ENCODE measurements at places on chromosomes 4 and X. TPM values are rescaled to one million over a fixed set of nuclear protein-coding genes. Genes with fewer than 3 reads are reported as not detected.

FDCSP gene
- total RNA-seq: not detected

FRMPD4 gene
- total RNA-seq: 0.08 TPM

ADH7 gene
- not detected for total RNA-seq

NLGN4X gene
- not detected for total RNA-seq

CHRNA9 gene
- 1.2 TPM for total RNA-seq

GASK1B gene
- 0.53 TPM for total RNA-seq

HTN3 gene
- not detected for total RNA-seq

TSPAN7 gene
- total RNA-seq: 2.9 TPM

C4orf46 gene
- total RNA-seq: 9.3 TPM

MND1 gene
- total RNA-seq: 12.6 TPM

PAGE4 gene
- total RNA-seq: not detected

RASSF6 gene
- 1.1 TPM for total RNA-seq

AIFM1 gene
- total RNA-seq: 73.5 TPM

MAGED4B gene
- 14.3 TPM for total RNA-seq

CT45A2 gene
- total RNA-seq: not detected

ZNF732 gene
- not detected for total RNA-seq

WAS gene
- total RNA-seq: not detected

BMP2K gene
- total RNA-seq: 11.9 TPM

UGT2B7 gene
- total RNA-seq: 0.21 TPM

SAGE1 gene
- total RNA-seq: 0.03 TPM

DRP2 gene
- total RNA-seq: 0.21 TPM

HTR2C gene
- not detected for total RNA-seq

TMEM192 gene
- 8.4 TPM for total RNA-seq

PPBP gene
- total RNA-seq: not detected

NPNT gene
- 0.18 TPM for total RNA-seq

LETM1 gene
- total RNA-seq: 29.4 TPM

PORCN gene
- total RNA-seq: 16.5 TPM

HSFX3 gene
- not detected for total RNA-seq

RHOXF2B gene
- not detected for total RNA-seq

POLN gene
- 0.96 TPM for total RNA-seq

CT45A1 gene
- total RNA-seq: not detected

FAM47E gene
- 0.13 TPM for total RNA-seq

RIBC1 gene
- 0.94 TPM for total RNA-seq

SLC38A5 gene
- total RNA-seq: 0.10 TPM

TBX22 gene
- not detected for total RNA-seq

GUF1 gene
- 4.1 TPM for total RNA-seq

KLHL13 gene
- 0.96 TPM for total RNA-seq

TMEM33 gene
- total RNA-seq: 34.3 TPM

SPANXD gene
- not detected for total RNA-seq

TGIF2LX gene
- not detected for total RNA-seq

PHKA1 gene
- total RNA-seq: 20.9 TPM

CXCR3 gene
- total RNA-seq: not detected

CFP gene
- total RNA-seq: 0.88 TPM

CT45A5 gene
- 0.26 TPM for total RNA-seq

BEND4 gene
- not detected for total RNA-seq

HGFAC gene
- 0.18 TPM for total RNA-seq

Data from A549 treated with RU486 at 1 μM for 4 hours (cell line).